NCI-H2227 treated with DMSO at 0.1 percent for 48 hours (cell line): ENCODE measurements at places on chromosomes 16 and 17.

DNA sequence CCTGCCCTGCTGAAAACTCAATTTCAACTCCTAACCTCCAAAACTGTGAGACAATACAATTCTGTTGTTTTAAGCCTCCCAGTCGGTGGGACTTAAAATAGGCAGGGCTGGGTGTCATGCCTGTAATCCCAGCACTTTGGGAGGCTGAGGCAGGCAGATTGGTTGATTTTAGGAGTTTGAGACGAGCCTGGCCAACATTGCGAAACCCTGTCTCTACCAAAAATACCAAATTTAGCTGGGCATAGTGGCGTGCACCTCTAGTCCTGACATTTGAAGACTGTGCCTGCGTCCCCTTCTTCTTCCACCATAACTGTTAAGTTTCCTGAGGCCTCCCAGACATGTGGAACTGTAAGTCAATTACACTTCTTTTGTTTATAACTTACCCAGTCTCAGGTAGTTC, 36.0 kb upstream of the ATF7IP2 start:
- DNase-seq = no peak

DNA sequence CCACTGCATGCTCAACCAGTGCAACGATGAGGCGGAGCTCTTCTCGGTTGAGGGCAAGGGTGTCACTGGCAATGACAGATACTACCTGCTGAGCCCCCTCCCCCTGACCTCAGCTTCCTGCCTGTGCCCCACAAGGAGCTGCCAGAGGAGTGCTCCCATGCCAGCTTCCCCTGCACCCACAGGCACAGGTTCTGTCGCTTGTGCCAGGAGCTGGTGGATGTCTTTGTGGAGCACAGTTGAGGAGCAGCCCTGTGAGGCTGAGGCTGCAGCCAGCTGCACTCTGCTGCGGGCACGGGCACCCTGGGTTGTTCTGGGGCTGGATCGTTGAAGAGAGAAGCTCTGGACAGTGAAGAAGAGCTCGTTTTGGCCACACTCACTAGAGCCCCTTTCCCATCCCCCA, 165.3 kb upstream of the ZNF267 start:
- DNase-seq = no peak

DNA sequence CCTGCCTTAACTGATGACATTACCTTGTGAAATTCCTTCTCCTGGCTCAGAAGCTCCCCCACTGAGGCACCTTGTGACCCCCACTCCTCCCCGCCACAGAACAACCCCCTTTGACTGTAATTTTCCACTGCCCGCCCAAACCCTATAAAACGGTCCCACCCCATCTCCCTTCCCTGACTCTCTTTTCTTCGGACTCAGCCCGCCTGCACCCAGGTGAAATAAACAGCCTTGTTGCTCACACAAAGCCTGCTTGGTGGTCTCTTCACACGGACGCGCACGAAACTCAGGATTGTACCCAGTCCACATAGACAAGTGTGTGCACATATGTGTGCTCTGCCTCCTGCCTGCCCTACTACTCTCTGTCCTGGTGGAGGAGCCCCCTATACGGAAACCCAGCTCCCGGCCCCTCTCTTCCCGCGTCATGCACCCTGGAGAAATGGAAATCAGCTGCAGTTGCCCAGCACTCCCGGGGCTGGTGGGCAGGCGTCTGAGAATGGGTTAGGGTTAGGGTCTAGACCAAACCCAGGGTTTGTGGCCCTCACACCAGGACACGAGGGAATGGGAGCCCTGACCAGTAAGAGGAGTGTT, 2.4 kb upstream of the RHBDF1 start:
- DNase-seq = no peak

GRCh38 chr16:54957403-54958166, 26.9 kb downstream of the IRX5 start:
- no peak for DNase-seq

GRCh38 chr17:75454193-75454592, 2.2 kb upstream of the TMEM94 start:
- no peak for DNase-seq

GRCh38 chr17:72683506-72684404, 408.7 kb downstream of the SLC39A11 start:
- DNase-seq = no peak

DNA sequence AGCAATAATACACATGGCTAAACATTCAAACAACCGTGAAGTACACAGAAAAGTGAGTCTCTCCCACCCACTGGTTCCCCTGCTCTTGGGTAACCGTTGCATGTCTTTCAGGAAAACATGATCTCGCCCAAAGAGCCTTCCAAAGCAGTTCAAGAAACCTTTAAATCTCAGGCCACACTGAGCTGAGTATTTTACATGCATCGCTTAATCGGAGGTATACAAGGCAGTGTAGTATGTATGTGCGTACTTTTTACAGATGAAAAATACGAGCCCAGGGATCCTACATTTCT, 741 bp upstream of the DEXI start:
- DNase-seq = no peak
